ENCODE measurements at places on chromosomes 5 and 9. TPM values are rescaled to one million over a fixed set of nuclear protein-coding genes. Genes with fewer than 3 reads are reported as not detected.

CER1 gene
- total RNA-seq = not detected

CLINT1 gene
- 91.8 TPM for total RNA-seq

FAM221B gene
- not detected for total RNA-seq

LRRC70 gene
- 1.2 TPM for total RNA-seq

NTRK2 gene
- total RNA-seq = 3.5 TPM

GRXCR2 gene
- not detected for total RNA-seq
